Endodermal cell (in vitro differentiated cells): ENCODE measurements at places on chromosomes 12 and 14.

DNA sequence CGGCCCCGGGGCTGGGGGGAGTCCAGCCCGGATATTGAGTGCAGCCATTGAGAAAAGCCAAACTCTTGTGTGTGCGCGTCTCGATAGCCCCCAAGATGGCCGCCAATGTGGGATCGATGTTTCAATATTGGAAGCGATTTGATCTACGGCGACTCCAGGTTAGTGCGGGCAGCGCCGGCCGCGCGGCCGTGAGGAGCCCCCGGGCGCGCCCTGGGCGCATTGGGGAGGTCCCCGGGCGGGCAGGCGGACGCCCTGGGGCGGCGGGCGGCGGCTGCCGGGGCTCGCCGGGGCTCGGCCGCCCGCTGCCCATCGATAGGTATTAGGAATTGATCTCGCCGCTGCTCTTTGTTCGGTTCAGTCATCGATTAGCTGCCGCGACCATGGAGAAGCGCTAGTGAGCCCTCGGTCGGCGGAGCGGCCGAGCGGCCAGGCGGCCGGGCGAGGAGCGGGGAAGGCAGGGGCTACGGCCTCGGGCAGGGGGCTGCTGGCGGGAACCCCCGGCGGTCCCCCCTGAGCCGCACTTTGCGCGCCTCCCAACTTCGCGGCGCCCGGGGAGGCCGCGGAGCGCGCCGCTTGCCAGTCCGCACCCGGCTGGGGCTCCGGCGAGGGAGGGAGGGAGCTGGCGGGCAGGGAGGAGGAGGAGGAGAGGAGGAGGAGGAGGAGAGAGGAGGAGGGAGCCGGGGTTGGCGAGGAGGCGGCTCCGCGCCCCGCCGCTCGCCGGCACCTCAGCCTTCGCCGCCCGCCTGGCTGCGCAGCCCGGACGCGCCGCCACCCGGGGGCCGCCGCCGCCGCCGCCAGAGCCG, 113.9 kb upstream of the MYL2 start:
- peak; percentile 90 for DNase-seq

GRCh38 chr14:101078170-101078891, 174.8 kb upstream of the RTL1 start:
- DNase-seq: peak; percentile 38

- no peak for DNase-seq
Observed at GRCh38 chr12:27840229-27840999, 60.4 kb upstream of the MANSC4 start.

DNA sequence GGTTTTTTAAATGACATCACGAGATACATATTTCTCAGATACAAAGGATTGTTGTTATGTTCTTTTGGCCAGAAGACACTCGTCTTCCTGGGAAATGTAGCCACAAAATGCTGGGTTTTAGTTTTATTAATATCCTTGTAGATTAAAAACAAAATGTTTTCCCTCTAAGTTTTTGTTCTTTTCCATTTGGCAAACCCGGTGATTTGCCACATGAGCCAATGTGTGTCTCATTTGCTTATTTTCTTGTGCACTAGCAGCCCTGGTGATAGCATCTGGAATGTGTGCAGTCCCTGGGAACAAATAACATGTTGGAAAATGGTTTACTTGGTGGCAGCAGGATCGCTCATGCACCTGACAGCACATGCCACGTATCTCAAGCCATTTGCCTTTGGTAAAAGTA, 61.0 kb downstream of the HMGA2 start:
- no peak for DNase-seq

DNA sequence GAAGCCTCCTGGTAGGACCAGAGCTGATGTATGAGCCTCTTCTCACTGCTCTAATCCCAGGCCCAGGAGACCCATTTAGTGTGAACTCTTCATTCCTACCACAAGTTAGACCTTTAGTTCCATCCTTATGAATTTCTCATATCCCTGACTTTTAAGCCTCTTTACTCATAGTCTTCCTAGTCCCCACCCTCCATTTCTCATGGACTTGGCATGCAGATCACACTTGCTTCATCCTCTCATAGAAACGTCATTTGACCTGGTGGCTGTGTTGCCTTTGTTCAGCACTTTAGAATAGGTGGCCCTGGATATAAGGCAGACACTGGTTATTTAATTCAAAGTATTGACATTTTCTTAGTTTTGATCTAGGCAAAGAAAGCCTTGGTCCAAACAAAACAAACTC, 99.5 kb downstream of the SLC16A7 start:
- DNase-seq: no peak

DNA sequence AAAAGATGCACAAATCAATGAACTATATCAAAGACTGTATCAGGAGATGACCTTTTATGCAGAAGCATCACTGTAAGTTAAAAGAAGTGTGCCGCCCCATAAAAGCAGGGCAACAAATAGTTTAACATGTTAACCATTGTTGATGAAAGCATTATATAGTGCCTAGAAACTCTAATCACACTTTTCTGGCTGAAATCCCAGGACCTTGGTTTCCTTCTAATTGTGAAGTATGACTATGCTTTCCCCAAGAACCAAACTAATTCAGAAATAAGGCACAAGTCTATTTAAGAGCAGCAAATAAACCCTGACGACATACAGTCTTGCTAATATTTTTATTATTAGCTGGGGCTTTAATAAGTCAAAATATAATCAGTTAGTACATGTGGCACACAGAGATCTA, 21.7 kb downstream of the RACGAP1 start:
- no peak for DNase-seq

- DNase-seq: no peak
Observed at GRCh38 chr12:40635141-40635731, 57.0 kb upstream of the CNTN1 start.

GRCh38 chr14:89267163-89267562, 149.9 kb downstream of the FOXN3 start:
- peak; percentile 63 for DNase-seq

DNA sequence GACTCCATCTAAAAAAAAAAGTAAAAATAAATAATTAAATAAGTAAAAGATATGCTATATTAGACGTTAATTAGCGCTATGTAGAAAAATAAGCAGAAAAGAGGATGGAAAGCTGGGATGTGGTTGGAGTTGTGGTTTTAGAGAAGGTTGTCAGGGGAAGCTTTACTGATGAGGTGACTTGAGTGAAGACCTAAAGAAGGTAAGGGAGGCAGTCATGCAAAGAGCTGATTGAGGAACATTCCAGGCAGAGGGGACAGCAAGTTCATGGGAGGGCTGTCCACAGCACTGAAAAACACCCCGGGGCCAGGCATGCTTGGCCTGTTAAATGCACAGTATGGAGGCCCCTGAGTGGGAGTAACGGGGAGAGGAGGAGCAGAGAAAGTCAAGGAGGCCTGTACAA, 15.7 kb downstream of the SMAGP start:
- no peak for DNase-seq

DNA sequence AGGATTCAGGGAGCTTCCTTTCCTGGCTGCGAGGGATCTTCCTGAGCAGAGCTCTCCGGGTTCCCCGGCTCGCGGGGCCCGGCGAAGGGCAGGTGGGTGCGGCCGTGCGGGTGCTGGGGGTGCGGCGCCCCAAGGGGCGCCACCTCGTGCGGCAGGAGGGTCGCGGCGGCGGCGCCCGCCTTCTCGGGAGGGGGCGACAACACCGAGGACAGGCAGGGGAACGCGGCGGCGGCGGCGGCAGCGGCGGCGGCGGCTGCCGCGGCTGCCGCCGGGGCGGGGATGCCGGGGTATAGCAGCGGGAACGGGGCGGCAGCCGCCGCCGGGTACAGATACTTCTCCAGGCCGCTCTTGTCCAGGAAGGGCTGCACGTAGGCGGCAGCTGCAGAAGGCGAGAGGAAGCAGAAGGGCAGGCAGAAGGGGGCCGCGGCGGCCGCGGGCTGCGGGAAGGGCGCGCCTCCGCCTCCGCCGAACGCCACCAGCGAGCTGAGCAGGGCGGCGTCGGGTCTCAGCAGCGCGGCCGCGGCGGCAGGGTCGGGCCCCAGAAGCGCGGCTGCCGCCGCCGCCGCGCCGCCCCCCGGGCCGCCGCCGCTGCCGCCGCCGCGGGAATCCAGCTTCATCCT, 2.7 kb downstream of the BHLHE41 start:
- DNase-seq: peak; percentile 86

GRCh38 chr14:105093431-105094192, 28.4 kb upstream of the GPR132 start:
- peak; percentile 97 for DNase-seq

DNA sequence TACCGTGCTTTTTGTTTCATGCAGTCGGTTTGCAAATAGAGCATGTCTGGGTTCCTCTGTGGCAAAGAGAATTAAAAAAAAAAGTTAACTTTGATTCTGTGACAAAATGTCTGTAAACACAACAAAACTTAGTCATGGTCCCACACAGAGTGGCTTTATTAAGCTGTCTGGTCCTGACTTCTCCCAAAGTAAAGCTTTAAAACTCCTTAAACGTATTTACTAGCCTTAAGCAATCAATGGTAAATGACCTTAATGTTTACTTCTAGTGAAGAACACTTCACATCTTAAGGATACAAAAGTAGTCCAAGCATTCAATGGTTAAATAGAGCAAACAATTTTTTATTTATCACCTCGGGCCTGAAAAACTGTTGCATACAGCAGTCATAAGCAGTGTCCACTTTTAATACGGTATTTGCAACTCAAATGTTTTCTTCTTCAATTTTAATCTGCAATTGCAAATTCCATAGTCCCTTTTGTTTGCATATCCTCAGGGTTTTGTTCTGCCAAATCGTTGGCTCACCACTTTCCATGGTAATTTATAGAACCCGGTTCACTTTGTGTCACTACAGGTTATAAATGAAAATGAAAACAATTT, 453.0 kb upstream of the MIS18BP1 start:
- DNase-seq: no peak

DNA sequence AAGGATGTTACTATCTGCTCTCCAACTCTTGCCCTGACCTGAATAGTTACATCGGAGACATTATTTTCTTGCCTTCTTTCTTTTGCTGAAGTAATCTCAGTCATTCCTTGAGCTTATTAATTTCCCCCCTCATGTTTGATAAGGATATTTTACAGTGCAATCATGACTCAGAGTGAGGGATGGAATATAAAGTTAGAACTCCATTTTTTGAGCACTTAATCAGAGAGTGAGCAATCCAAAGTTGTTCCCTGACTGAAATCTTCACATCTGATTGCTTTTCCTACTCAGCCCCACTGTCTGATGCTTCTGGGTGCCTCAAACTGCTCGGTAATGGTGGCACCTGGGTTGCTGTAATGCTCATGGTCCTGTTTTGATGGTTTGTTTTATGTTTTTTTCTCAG, 142.7 kb upstream of the SEL1L start:
- no peak for DNase-seq

GRCh38 chr12:93029091-93029490, 100.0 kb upstream of the EEA1 start:
- no peak for DNase-seq

GRCh38 chr14:25003537-25003936, 46.4 kb downstream of the STXBP6 start:
- no peak for DNase-seq

DNA sequence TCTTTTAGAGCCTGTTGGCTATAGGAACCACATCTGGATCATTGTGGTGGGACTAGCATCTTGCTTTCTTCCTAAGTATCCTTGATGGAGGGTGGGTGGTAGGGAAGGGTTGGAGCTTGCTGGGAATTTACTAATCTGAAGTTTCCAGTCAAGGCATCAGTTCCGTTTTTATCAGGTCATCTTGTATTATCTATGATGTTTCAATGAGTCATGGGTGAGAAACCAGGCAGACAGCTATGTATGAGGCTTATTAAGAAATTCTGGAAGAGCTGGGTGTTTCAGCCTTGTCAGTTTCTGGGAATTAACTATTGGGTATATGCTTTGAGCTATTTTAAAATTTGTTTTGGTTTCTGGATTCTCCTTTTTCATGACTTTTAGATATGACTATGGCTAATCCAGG, 11.3 kb downstream of the TSFM start:
- no peak for DNase-seq

- DNase-seq: no peak
Observed at GRCh38 chr12:951176-951575, 1.7 kb upstream of the RAD52 start.

GRCh38 chr14:59155886-59156285, 32.6 kb upstream of the DAAM1 start:
- DNase-seq: no peak

GRCh38 chr12:114241973-114242434, 163.9 kb downstream of the TBX5 start:
- DNase-seq: peak; percentile 64

DNA sequence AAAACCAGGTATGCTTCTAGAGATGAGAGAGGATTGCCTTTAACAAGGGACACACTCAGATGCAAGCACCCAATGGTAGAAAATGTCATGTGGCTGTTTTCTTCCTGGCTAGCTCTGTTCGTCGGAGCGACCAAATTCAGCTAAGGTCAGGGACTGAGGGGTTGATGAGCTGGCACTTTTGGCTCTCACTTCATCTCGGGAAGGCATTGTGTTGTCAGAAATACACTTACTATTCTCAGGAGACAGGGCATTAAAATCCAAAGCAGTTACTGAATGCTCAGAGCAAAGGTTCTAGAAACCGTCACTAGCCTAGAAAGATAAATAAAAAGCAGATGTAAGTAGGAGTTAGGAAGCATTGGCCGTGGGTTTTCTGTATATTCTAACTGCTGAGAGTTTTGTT, 275.7 kb upstream of the SSTR1 start:
- DNase-seq: no peak

- DNase-seq: no peak
Observed at GRCh38 chr12:3892631-3893030, 19.4 kb upstream of the PARP11 start.

GRCh38 chr12:59911516-59911915, 315.7 kb downstream of the SLC16A7 start:
- DNase-seq: no peak

DNA sequence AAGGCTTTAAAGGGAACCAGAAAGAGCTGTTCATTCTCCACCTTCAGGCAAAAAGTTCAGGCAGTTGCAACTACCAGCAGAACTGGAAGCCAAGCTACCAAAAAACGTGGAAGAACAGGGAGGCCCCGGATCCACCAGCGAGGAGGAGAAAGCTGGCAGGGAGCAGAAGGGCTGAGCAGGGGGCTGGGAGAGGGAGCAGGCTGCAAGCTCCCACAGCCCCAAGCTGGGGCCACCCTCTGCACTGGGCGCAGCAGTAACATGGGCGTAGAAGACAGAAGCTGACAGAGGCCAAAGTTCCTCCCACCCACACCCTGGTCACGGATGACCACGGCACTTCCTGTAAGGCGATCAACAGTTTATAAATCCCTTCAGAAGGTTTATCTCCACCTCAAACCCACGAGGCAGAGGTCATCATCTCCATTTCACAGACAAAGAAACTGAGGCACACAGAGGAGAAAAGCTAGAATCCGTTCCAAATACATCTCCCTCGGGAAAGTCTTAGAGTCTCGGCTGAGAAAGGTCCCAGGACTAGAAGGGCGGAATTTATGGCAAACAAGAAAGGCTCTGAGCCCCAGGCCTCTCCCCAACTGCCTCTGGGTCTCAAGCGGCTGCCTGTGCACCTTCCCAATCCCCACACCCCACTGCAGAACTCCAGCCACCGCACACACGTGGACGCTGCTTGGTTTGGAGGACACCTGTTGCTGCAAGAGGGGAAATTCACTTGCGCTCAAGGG, 1.8 kb downstream of the CCDC85C start:
- DNase-seq: no peak

- DNase-seq: no peak
Observed at GRCh38 chr14:23930742-23931141, 22.8 kb upstream of the DHRS4 start.
